ENCODE measurements at places on chromosomes 2 and 18.

- no peak for DNase-seq
Observed at GRCh38 chr2:28343971-28344715, 48.5 kb upstream of the FOSL2 start.

- no peak for DNase-seq
Observed at GRCh38 chr2:47631306-47631705, 151.6 kb upstream of the MSH6 start.

DNA sequence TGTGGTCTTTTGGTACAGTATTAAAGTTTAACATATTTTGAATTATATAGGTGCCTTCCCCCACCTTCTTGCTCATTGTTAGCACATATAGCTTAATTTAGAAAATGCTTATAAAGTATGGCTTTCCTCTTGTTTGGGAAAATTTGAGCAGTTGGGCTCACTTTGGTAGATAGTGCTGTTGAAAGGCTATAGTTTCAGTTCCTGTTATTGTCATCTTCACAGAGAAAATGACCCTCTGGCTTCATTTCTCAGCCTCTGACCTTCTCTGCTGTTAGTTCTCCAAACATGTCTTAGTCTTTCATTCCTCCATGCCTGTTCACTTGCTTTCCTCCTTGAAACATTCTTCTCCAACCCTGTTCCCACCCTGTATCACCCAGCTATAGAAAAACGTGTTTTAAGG, 200.6 kb downstream of the WDR7 start:
- DNase-seq: no peak

DNA sequence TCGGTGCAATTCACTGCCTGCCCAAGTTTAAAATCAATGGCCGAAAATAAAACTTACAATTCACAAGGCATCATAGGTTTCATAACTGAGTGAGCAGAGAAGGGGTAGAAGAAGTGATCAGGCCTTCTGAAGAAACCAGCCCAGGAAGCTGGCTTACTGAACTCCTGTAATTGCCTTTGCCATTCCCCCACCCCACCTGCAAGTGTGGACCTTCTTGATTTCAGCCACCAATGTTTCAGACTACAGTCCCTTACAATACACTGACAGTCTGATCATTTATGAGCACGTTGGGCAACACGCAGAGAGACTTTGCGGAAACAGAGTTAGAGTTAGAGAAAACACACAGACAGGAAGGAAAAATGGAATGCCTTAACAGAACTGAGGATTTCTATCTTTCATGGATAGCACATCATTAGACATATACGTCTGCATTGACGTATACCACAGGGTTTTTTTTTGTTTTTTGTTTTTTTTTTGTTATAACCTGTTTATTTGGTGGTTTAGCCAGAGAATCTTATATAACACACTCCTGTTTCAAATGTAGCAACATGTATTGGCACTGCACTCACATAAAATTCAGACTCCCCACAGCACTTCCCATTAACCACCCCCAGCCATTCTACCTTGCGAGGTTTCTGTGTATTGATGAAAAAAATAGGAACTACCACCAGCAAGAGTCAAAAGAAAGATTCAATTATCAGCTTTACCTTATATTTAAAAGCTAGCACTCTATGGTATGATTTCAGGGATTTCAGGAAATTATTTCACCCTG, 126.4 kb downstream of the CACNB4 start:
- no peak for DNase-seq

- DNase-seq: no peak
Observed at GRCh38 chr2:39739386-39739785, 39.7 kb downstream of the THUMPD2 start.

DNA sequence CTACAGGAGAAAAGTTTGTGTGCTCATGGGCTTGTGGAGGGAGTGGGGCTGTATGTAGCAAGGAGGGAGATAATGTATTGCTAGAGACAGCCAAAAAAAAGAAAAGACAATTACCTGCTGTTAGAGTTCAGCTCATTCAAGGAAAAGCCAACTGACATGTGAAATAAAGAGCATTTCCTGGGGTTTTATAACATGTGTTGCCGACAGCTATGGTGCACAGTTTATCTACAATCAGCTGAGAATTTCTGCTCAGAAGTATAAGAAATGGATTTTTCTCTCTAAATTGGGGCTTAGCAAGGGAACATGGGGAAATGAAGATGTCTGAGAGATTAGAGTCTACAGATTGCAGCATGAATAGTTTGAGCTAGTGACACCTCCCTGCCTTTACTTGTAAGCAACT, 674.1 kb downstream of the SUCLG1 start:
- DNase-seq: no peak

DNA sequence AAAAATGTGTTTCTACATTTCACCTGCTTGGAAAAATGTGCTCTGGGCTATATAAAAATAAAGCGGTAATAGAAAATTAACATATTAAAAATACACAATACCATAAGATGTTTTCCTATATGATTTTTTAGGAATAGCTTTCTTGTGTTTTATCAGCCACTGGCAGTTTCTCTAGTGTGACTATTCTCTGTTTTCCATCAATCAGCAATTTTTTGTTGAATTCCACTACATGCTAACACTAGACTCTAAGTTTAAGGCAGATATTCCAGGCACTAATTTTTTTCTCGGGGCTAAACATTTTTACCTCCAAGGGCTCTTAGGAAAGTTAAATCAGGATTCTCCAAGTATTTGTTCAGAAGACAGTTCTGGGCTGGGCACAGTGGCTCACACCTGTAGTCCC, 140.5 kb downstream of the SPHKAP start:
- no peak for DNase-seq

DNA sequence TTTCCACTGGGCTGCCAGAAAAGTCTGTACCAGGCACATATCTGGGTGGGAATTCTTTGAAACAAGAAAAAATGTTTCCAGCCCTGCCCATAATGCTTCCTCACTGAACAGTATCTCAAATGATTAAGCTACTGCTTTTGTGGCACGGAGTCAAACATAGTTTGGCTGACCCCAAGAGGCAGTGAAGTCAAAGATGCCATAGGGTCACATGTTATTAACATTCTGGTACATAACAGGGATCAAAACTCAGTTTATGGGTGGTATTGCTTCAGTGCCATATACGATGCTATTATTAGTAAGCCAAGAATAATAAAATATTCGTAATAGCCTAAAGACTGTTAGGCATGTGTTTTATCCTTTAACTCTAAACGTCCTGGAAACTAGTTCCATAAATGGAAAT, 112.4 kb downstream of the FEZ2 start:
- DNase-seq: no peak

- no peak for DNase-seq
Observed at GRCh38 chr2:72813841-72814240, 12.0 kb downstream of the EXOC6B start.

- DNase-seq: no peak
Observed at GRCh38 chr2:1808981-1809422, 64.7 kb upstream of the PXDN start.

- DNase-seq: no peak
Observed at GRCh38 chr2:239148495-239149200, 252.2 kb downstream of the HDAC4 start.

GRCh38 chr2:225190987-225191386, 148.7 kb upstream of the DOCK10 start:
- DNase-seq: no peak

DNA sequence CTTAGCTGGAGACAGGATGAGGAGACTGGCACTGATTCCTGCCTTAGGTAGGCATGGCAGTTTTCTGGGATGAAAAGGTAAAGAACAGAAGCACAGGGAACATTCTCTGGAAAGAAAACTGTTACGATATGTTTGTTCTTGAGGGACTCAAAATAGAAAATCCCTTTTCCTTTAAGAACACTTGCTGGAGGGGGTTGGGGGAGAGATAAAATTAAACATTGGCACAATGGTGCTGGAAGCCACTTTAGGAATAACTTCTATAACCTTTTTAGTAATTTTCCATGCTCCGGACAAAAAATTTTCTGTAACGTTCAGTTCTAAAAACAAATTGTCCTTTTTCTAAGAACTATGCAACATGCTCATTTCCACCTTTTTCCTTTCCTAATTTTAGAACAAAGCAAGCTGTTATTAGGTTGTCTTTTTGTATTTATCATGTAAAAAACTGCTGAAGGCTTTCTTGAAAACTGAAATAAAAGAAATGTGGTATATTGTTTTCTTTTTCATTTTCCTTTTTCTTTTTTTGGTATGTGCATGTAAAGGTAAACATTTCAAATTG, 343.8 kb downstream of the EPHA4 start:
- no peak for DNase-seq

DNA sequence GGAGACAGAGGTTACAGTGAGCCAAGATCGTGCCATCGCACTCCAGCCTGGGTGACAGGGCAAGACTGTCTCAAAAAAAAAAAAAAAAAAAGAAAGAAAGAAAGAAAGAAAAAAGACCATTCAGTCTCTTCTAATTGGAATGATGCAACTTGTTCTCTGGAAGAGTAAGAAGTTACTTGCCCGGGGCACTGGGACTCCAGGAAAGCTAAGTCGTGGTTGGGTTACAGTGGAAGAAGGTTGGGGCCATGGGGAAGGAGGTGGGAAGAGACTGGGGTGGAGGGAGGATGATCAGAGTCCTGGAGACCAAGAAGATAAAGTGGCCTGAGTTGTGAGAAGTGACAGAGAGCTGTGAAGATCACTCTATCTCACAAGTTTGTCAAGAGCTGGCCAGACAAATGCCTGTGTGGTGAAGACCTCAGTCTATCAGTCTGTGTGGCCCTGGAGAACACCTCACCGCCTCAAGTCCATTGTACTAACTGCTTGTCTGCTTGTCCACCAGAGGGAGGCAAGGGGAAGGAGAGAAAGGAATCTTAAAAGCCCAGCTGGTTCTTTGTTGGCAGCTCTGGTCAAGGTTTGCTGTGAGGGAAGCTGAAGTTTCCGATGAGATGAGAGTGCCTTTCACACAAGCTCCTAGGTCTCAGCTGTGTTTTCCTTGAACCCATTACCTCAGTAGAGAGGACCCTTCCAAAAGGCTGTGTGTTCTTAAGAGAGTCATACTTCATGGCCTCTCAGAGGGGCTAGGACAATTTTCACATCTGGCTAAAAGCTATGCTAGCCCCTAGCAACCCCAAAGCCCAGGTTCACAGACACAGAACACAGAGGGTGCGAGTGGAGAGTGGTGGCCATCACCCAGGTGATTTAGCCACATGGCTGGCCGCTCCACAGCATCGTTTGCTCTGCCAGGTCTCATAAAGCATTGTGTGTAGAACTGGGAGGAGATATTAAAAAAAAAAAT, 72.0 kb upstream of the TMEM178A start:
- DNase-seq: no peak
